ENCODE measurements at places on chromosomes 1 and 21.
A peak's percentile ranks its signal among the peaks of the same experiment; 100 is the strongest.

DNA sequence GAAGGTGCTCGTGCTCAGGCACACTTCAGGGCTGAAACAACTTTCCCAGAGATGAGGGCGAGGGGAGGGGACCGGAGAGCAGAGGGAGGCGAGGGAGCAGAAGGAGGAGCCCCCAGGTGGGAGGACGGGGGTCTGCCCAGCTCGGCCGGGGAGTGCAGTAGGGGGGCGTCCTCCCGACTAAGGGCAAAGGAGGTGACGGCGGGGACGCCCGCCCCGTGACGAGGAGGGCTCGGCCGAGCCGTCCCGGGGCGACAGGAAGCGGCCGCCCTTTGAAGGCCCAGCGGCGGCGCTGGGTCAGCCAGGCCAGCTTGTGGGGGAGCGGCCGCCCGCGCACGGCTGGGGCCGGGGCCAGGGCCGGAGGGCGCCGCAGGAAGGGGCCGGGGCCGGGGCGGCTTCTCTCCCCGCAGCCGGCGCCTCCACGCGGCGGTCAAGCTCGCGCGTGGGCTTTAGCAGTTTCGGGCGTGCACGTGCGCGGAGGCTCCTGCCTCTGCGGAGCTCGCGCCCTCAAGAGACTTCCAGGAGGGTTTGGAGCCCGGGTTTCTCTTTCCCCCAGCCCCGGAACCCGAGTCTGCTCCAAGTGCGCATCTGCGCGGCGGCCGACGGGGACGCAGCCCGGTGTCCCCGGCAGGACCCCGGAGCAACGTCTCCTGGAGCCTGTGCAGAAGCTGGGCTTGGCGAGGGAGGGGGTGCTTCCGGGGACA is 100.8 kb upstream of the SLC45A1 start:
- no peak for DNase-seq

- no peak for DNase-seq
Observed at GRCh38 chr21:14550135-14550534, 4.0 kb upstream of the SAMSN1 start.

- no peak for DNase-seq
Observed at GRCh38 chr1:178065250-178065649, 28.7 kb upstream of the RASAL2 start.

GRCh38 chr1:67429011-67429527 is 1.1 kb downstream of the SERBP1 start:
- peak; percentile 26 for DNase-seq

- peak; percentile 45 for DNase-seq
Observed at GRCh38 chr21:33036430-33037162, 10.9 kb downstream of the OLIG2 start.

GRCh38 chr21:43819511-43820405 is 30.4 kb downstream of the RRP1 start:
- no peak for DNase-seq

DNA sequence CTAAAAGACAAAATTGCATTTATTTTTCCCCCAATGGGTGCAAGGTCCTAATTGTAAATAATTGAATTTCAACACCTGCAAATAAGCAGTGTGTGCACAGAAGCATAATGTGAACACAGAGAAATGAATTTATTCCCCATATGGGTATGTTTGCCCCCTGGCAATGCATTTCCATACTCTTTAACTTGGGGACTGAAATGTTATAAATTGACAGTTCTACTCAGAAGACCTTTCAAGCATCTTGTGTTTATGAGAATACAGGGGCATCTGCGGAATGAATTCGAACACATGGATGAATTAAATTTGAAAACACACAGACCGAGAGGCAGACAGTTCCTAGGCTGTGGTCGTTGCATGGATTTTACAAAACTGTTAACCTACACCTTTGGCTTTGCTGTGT is 3.5 kb downstream of the PBX1 start:
- peak; percentile 32 for DNase-seq

DNA sequence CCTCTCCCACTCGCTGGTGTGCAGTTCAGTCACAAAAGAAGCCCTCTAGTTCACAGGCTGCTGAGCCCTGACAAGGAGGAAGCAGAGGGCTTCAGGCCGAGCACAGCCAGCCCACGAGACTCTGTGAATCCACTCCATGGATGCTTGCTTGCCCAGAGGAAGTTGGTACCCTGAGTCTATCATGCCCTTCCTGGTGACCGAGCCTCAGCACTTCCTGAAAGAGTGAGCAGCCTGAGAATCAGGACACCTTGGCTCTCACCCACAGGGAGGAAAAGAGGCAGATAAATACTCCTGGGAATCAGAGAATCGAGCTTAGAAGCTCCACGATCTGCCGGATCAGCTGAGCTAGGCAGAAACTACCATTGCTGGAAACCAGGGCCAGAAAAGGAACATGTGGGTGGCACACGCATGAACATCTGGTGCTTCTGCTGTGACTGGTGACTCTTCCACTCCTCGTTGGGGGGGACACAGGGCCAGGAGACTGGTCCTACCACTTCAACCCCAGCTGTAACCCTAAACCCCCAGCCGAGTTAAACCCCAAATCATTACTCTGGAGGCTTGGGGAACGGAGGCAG is 376.3 kb upstream of the CAMK1G start:
- peak; percentile 8 for DNase-seq

- DNase-seq: no peak
Observed at GRCh38 chr21:27761623-27762022, 794.7 kb upstream of the ADAMTS5 start.

- no peak for DNase-seq
Observed at GRCh38 chr1:67754526-67754920, 69.5 kb downstream of the GADD45A start.

DNA sequence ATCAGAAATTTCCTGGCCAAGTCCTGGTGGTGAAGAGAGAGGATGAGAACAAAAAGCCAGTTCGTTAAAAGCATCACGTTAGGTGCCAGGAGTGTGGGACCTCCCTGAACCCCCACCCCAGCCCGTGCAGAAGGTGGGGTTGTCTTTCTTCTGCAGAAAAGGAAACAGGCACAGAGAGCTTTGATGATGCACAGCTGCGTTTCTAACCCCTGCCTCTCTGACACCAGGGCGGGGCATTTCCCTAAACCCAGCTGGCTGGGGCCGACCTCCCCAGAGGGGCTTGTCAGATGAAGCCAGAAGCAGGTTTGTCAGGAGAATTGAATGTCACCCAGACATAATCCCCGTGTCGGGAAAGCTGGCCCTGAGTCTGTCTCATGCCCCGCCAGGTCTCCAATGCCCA is 189.3 kb upstream of the EDN2 start:
- DNase-seq: no peak

DNA sequence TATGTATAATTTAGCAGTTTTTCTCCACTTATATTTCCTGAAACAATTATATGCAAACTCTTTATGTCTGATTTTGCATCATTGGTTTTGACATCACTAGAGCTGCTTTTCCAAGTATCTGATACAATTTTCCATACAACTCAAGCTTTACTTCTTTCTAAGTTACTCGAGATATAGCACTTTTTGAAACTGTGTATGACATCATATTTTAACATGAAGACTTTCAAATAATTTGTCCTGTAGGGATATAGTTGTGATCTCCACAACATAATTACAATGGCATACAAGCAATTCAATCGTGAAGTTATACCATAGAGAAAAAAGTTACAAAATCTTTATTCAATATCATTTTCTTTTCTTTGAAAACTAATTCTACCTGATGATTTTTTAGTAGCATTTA is 173.0 kb downstream of the LEPR start:
- no peak for DNase-seq

DNA sequence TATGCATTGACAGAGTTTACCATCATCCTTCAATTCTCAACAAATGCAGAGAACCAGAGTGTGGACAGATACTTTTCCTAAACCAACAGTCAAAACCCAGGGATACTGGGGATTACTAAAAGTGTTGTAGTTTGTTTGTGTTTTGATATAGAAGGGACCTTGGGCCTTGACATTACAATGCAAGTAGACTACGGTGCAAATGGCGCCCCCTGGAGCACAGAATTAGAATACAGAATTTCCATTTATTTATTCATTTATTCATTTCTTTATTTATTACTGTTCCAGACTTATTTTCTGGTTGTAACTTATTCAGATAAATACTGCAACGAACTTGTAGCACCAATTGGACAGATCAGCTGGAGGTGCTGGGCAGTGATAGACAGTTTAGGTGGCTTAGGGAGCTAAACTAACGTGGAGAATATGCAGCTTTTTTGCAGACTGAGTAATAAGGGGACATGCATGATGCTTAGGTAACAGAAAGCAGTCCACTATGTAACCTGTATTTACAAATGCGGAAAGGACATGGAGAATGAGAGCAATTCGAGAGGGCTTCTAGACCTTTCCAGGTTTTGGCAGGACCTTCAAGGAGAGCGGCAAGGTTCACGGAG is 42.6 kb downstream of the KIRREL1 start:
- DNase-seq: peak; percentile 33

- DNase-seq: no peak
Observed at GRCh38 chr1:29282924-29283803, 46.8 kb downstream of the PTPRU start.

- no peak for DNase-seq
Observed at GRCh38 chr1:107785496-107786202, 179.3 kb downstream of the VAV3 start.

- DNase-seq: peak; percentile 34
Observed at GRCh38 chr1:36737767-36738166, 255.1 kb upstream of the CSF3R start.
